ENCODE measurements at places on chromosomes 13 and 19. TPM values are rescaled to one million over a fixed set of nuclear protein-coding genes. Genes with fewer than 3 reads are reported as not detected.

CDX2 gene
- total RNA-seq = 349 TPM

ZNF841 gene
- total RNA-seq = 22.4 TPM

PTGER1 gene
- total RNA-seq = 1.2 TPM

SIGLEC11 gene
- 0.49 TPM for total RNA-seq

TSSK6 gene
- 1.8 TPM for total RNA-seq

CEACAM5 gene
- 2,069 TPM for total RNA-seq

ZNF823 gene
- 13.1 TPM for total RNA-seq

ERICH4 gene
- total RNA-seq = not detected

AKT2 gene
- total RNA-seq = 139 TPM

NKPD1 gene
- total RNA-seq = not detected

STRN4 gene
- 73.7 TPM for total RNA-seq

ATXN8OS gene
- 0.25 TPM for total RNA-seq

AP1M2 gene
- 131 TPM for total RNA-seq

- DNase-seq = no peak
Observed at GRCh38 chr13:30366088-30366487, 56.2 kb upstream of the UBE2L5 start.

GRCh38 chr19:18696023-18696422, 12.5 kb downstream of the CRTC1 start:
- no peak for DNase-seq

DNA sequence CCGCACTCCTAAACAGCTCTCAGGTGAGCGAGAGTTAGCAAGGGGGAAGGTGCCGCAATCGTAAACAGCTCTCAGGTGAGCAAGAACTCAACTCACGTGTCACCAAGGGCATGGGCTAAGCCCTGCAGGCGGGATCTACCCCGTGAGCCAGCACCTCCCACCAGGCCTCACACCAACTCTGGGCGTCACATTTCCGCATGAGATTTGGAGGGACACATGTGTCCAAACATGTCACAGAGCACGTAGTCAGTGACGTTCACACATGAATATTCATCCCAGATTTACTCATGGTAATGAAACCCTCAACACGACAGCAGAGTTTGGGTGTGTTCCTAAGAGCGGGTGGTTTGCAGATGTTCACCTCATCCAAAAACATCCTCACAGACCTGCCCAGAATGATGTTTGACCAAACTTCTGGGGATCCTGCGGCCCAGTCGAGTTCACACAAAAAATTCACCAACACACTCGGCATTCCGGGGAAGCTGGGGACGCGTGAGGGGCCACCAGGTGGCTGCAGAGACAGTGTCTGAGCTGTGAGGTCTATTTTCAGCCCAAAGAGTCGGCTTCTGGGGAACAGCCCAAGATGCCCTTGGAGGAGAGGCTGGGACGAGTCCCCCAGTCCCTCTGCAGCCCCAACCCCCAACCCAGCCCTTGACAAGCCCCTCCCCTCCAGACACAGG, 19.6 kb downstream of the C2CD4C start:
- peak; percentile 15 for DNase-seq

- DNase-seq = no peak
Observed at GRCh38 chr19:40360708-40361241, 12.3 kb downstream of the PLD3 start.

- no peak for DNase-seq
Observed at GRCh38 chr13:110648146-110648819, 32.9 kb downstream of the NAXD start.

- DNase-seq = no peak
Observed at GRCh38 chr19:41911889-41912731, 16.1 kb downstream of the ERFL start.

DNA sequence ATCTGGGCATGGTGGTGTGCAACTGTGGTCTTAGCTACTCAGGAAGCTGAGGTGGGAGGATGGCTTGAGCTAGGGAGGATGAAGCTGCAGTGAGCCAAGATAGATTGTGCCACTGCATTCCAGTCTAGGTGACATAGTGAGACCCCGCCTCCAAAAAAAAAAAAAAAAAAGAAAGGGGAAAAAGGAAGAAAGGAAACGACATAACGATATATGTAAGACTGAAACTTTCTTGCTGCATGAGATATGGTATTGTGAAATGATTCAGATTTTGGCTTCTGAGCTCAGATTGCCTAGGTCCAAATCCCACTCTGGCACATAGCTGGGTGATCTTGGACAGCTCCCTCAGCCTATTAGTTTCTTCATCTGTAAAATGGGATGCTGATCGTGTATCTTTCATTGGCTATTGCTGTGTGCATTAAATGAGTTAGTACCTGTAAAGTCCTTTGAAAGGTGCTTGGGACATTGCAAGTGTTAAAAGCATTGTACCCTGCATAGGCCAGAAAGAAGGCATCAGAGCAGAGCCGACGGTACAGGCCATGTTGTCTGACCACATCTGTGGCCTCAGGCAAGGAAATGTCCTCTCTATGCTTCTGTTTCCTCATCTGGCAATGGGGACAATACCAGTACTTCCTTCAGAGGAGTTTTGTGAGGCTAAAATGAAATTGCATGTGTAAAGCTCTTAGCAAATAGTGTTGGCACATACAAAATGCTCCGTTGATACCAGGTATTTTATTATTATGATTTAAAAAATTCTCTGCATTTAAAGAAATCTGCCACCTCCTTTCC, 32.6 kb upstream of the SLC46A3 start:
- no peak for DNase-seq

DNA sequence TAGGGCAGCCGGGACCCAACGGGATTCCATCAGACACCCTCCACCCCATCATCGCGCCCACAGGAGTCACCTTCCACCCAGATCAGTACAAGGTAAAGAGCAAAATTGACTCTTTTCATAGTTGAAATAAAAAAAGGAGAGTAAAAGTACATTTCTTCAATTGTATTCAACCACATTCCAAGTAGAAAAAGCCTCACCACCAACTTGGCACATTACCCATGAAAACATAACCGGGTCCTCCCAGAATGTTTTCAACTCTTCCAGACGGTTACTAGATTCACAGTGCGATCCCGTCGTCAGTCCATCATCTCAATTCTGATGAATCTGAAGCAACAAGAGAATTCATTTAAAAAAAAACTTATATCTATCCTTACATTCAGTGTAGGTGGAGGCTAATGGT, 125.2 kb downstream of the RAB20 start:
- no peak for DNase-seq

DNA sequence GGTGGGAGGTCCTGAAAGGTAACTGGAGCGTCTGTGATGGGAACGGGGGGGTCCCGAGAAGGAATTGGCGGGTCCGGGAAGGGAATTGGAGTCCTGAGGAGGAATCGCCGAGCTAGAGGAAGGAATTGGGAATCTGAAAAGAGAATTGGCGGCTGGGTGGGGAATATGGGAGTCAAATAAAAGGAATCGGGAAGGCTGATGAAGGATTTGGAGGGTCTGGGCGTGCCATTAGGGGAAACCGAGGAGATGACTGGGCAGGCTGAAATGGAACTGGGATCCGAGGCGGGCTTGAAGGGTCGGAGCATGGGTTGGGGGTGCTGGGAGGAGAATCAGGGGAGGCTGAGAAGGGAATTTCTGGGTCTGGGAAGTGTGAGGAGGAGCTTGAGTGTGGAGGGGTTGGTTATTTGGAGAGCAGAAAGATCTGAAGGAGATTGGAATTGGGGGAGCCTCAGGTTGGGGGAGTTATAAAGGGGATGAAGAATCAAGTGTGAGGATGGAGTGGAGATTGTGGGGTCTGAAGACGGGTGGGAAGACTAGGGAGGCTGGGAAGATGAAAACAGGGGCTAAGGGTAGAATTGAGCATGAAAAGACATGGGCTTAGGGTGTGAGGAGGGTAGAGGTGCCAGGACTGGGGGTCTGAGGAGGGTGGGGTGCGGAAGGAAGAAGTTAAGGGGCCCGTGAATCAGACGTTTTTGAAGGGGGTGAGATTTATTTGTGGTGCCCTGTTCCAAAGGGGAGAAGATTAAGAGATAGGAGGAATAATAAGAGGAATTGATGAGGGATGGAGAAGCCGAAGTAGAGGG, 718 bp downstream of the ACTN4 start:
- DNase-seq = peak; percentile 24

DNA sequence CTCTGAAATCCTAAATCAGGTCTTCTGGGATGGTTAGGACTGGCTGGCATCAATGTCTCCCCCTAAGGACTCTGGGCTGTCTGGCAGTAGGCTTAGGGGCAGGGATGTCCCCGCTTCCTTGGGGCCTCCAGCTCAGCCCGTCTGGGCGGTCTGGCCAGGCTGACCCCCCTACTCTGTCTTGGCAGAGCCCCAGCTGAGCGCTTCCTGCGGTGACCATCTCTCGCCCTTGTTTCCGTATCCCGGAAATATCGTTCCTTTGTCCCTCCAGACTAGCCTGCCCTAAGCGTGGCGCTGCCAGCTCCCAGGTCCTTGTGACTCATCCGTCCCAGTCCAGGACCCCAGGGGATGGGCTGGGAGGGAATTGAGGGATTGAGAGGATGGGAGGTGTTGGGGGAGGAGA, 11.3 kb downstream of the GTPBP3 start:
- DNase-seq = peak; percentile 43

DNA sequence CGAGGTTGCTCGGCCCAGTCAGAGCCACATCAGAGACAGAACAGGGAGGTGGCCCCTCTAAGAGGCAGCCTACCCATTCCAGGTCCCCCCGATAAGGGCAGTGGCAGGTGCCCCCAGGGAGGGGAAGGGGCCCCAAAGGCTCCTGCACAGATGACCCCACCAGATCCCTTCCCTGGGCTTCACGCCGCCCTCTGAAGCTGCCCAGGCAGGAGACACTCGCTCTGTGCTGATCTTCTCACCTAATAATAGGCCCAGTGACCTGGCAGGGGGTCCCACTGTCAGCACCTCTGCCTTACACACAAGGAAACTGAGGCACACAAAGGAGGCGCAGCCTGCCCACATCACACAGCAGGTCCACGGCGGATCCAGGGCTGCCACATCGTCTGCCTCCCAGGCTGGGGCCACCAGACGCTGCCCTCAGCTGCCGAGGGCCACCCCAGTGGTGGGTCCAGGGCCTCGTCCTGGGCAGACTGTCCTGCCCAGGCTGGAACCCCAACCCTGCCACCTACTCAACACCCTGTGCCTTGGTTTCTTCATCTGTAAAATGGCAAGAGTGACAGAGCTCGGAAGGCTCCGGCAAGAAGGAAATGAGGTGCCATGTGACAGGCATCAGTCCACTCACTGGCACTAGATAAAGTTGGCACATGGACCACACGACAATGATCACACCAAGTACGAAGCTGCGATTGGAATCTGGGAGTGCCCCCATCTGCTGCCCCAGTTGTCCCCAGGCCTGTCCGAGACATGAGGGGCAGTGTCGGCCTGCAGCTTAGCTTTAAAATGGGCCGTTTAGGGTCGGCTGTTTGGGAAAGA, 56.5 kb downstream of the KLF2 start:
- DNase-seq = no peak

- DNase-seq = no peak
Observed at GRCh38 chr13:28056970-28057712, 43.2 kb downstream of the FLT3 start.

DNA sequence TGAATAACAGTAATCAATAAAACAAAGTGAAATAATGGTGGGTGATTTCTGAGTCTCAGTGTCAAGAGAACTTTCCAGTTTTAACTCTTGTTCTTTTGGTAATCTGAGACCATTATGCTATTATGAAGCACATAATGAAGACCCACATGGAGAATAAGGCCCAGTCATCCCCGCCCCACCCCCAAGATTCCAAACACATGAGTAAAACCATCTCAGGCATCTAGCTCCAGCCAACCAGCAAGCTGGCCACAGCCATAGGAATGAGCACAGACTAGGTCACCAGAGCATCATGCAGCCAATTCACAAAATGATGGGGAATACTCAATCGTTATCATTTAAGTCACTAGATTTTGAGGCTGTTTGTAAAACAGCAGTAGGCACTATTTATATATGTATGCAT, 1769.0 kb upstream of the PCDH20 start:
- DNase-seq = no peak

DNA sequence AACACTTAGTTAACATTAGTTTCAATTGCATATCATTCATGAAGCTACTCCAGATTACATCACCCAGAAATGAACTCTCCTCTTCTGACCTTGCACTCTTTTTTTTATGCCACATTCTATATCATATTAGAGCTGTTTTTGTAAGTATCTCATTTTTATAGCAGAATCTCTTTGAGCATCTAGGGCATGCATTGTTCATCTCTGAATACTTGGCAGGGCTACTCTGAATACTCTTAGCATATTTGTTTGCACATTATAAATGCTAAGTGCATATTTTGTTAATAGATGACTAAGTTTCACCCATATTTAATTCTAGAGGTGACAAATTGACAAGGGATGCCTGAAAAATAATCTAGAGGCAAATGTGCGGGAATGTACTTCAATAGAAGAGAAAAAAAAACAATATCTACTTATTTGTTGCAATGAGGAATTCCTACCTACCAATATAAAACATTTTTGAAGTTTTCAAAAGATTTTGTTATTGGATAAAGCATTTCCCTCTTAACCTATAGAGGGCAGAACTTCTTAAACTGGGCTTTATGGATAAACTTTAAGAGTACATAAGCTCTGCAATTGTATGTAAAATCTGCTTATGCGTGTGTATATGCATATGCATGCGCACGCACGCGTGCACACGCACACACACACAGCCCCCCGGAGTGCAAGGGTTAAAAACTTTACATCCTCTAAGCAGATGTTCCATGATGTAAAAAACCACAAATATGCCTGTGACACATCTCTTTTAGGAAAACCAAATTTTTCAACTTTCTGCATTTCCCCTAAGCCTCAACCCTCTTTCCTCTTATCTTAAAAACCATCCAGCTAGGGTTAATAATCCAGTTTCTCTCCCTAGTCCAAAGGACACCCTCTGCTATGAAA, 73.0 kb upstream of the OXGR1 start:
- no peak for DNase-seq

GRCh38 chr19:5560156-5560555, 7.6 kb downstream of the TINCR start:
- no peak for DNase-seq

GRCh38 chr13:113458253-113459065, 5.2 kb upstream of the ADPRHL1 start:
- DNase-seq = no peak

- DNase-seq = no peak
Observed at GRCh38 chr19:8640402-8641004, 10.1 kb downstream of the NFILZ start.

DNA sequence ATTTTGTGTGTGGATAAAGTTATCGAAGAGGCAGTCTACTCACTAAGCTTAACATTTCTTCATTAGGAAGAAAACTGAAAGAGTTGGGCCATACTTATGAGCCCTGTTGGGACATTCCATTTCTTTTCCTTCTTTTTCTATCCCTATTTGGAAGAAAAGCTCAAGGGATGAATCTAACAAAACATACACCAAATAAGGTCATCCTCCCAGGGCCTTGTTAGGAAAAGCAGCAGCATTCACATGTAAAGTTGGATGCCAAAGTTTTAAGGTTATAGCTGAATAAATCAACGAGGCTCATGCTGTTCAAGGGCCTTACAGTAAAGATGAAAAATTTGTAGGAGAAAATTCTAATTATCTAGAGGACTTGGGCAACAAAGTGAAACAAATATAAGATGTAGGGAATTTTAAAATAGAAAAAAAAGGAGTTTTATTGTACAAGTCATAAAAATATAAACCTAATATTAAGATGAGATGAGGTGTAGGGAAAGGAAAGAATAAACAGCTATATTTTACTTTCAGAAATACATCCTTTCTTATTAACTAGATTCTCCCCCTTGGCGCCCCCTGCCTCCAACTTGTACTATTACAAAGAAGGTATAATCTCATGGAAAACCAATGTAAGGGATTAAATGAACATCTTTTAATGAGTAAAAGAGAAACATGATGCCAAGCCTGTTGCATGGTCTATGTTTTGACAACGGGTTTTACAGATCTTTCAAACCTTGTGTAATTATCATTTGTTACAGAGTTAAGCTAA, 160.4 kb downstream of the PCDH20 start:
- DNase-seq = peak; percentile 10

- no peak for DNase-seq
Observed at GRCh38 chr13:113390874-113391497, 27.1 kb upstream of the GRTP1 start.
